ENCODE measurements at places on chromosomes 2 and 18.

DNA sequence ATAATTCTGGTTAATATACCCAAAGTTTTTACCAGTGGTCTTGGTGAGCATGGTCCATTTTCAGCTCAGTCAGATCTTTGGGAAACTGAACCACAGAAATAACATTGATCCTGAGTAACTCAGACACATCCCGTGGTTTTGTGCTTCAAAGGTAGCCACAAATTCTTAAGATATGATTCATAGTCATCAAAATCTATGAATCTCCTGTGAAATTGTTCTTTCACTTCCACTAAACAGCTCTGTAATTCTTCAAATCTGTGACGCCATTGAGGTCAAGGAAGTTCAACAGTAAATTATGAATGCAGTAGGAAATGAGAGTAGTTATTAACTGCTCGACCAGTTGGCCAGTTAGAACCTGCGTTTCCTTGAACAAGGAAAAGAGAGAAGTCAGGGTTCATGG, 147.3 kb downstream of the IRS1 start:
- peak; percentile 71 for DNase-seq

- no peak for DNase-seq
These were observed 185.3 kb upstream of the MYT1L start for GRCh38 chr2:2516386-2516785.

- no peak for DNase-seq
These were observed 66.6 kb downstream of the UGGT1 start for GRCh38 chr2:128157644-128158043.

DNA sequence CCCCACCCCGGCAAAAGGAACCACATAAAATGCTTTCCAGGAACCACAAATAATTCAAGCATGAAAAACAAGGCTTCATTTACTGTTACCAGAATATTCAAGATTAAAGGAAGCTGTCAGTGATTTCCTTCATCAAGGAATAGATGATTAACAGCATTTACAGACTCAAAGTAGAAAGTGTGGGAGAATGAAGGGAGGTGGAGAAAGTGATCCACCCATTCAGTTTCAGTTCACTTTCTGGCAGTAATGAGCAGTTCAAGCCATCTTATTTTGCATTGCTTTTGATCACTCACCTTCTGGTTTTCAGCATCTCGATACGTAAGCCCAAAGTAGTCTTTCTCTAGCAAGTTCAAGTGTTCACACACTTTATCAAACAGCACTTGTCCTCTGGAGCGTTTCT, 99.0 kb downstream of the EPB41L3 start:
- no peak for DNase-seq

- DNase-seq = no peak
These were observed 8.0 kb downstream of the TMBIM1 start for GRCh38 chr2:218284106-218284811.

GRCh38 chr18:7577706-7578105, 10.6 kb downstream of the PTPRM start:
- DNase-seq = peak; percentile 88

GRCh38 chr18:41969881-41970280, 14.8 kb downstream of the PIK3C3 start:
- DNase-seq = no peak

GRCh38 chr18:3806656-3807055, 356.7 kb downstream of the TGIF1 start:
- DNase-seq = no peak

- no peak for DNase-seq
These were observed 139.5 kb upstream of the ZNF516 start for GRCh38 chr18:76634564-76634963.

DNA sequence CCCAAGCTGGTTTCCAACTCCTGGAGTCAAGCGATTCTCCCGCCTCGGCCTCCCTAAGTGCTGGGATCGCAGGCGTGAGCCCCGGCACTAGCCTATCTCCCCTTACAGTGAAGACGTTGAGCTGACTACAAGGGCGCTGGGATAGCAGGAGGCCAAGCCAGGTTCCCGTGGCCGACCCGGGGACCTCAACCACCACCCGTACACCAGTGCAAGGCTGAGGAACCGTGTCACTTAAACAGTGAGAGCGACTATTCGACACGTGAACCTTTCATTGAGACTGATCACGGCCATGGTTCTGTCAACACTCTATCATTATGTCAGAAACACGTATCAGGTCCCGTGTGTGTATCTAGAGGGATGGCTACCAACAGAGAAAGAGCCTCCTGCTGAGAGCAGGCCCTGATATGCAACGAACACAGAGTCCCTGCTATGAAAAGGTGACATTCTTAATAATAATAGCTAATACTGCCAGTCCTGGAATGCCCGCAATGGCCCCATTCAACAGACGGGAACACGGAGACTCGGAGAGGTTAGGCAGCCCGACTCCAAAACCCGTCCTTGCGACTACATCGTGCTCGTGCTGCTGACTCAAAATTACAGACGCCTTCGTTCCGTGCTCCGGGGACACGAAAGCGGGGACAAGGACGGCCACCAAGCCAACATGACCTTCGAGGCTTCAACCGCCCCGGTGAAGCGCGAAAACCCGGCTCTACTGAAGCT, 833 bp downstream of the AFG3L2 start:
- no peak for DNase-seq

DNA sequence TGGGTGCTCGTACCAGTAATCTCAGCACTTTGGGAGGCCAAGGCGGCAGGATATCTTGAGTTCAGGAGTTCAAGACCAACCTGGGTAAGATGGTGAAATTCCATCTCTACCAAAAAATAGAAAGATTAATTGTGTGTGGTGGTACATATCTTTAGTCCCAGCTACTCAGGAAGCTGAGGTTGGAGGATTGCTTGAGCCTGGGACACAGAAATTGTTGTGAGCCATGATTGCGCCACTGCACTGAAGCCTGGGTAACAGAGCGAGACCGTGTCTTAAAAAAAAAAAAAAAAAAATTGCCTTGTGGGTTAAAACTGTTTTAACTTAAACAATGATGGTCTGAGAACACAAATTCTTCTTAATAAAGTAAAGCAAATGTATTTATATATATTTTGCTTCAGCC, 49.6 kb downstream of the ATP9B start:
- no peak for DNase-seq

DNA sequence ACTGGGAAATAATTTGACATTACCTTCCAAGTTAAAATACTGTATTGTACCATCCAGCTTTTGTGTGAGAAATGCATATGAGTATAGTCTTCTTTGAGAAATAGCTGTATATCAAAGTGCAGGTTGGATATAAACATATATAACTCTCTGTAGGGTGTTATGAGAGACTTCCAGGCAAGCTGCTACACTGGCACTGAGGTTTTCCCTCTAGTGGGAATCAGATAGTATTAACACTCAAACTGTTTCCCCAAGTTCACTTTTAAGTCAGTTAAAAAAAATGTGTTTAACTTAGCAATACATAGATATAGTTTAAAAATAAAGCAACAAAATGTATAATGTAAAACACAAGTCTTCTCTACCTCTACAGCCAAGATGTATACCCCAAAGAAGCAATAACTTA, 368.4 kb upstream of the SLC8A1 start:
- no peak for DNase-seq

DNA sequence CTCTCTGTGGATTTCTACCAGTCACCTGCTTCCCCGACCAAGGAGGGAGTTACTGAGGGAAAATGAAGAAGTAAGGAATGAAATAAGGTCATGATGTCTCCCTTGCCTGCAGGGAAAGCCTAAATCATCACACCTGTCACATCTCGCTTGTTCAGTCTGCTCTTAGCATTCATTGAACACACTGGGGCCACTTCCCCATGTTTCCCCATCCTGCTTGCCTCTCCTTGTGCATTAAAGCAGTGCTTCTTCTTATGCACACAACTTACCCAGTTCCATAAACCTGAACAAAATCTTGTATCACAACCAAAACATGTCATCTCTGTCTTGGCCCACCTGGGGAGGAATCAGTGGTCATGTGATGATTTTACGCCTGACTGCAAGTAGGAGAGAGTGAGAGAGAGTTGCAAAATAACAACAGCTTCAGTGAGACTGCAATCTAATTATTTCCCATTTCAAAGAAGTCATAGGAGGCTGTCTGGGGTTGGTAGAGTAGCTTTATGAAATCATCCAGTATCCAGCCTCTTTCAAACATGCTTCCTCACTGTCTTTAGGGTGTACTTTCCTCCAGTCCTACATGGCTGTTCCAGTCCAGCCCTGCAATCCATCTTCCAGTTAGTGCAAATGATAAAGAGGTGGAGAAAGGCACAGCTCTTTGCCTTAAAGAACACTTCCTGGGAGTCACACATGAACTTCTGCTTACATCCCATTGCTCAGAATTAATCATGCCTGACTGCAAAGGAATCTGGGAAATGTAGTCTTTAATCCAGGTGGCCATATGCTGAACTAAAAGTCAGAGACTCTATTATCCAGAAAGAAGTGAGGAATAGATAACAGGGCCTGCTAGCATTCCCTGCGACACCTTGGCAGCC, 220.1 kb downstream of the HAUS1 start:
- no peak for DNase-seq

DNA sequence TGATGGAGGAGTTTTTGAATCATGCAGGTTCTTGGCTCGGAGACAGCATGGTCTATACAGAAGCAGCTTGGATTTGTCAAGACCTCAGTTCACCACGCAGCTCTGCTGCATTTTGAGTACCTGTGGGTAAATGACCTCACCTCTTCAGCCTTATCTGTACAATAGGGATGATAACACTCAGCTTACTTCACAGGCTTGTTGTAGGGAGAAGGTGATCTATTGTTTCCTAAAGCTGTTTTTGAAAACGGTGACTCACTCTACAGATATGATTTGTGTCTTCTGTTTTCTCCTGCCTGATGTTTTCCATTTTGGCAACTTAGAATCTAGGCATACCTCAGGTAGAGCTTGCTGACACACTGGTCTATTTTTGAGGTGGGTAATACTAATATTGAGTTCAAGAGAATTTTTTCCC, 80.3 kb downstream of the FMNL2 start:
- no peak for DNase-seq

DNA sequence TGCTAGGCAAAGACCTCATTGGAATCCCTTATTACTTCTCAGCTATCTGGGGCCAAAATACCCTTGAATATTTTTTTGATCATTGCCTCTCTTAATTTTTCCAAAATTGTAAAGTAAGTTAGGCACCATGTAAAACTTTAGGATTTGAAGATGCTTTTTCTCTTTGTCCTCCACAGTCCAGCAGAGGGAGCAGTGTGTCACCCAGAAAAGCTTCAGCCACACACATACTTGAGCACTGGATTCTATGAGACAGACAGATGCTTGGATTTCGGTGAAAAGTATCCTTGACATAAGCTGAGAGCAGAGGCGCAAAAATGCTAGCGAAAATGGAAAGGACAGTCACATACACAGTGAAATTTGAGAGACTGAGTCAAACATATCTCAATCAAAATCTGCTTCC, 74.7 kb upstream of the KCNJ3 start:
- no peak for DNase-seq

DNA sequence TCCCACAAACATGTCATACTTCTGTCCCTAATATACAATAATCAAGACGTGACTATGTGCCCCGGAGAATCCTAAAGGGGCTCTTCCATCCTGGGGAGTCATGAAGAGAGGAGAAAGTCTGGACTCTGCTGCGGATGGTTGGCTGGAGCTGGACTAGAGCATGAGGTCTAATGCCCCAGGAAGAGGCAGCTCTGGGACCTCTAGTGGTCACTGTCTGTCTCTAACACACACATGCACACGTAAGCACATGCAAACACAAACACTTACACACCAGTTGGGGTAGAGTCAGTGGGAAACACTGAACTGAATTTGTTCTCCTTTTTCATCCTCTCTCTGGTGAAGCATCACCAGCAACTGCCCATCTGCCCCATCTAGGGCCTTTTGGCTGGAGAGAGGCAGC, 271.6 kb downstream of the TDRD15 start:
- DNase-seq = no peak

- DNase-seq = no peak
These were observed 178.3 kb upstream of the SERPINE2 start for GRCh38 chr2:224217233-224217961.

DNA sequence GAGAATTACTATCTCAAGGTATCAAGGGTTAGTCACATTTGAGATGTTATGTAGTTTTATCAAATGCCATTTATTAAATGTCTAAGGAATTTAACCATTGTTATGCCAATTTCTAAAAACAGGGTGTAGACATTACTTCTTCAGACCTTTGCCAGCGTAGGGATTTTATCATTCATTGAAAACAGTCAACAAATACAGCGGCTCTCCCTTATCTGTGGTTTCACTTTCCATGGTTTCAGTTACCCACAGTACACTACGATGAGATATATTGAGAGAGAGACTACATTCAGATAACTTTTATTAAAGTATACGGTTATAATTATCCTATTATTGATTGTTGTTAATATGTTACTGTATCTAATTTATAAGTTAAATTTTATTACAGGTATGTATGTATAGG, 234.7 kb downstream of the TMX3 start:
- no peak for DNase-seq

DNA sequence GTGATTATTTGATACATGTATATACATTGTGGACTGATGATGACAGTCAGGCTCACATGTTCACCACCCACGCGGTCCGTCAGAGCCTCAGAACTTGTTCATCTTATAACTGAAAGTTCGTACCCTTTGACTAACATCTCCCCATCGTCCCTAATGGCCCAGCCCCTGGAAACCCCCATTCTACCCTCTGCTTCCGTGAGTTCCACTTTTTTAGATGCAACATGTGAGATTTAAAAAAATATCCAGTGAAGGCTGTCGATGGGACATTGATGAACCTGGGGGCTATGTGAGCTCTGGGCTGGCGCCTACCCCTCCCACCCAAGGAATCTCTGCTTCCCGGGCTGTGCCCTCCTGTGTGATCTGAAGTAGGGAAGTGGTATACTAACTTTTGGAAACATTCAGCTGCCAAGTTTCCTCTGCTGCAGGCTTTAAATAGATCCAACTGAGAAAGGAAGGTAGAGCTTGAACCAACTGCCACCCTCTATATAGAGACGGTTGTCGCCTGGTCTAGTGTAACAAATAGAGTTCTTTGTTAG, 163.8 kb downstream of the FAM210A start:
- DNase-seq = no peak

DNA sequence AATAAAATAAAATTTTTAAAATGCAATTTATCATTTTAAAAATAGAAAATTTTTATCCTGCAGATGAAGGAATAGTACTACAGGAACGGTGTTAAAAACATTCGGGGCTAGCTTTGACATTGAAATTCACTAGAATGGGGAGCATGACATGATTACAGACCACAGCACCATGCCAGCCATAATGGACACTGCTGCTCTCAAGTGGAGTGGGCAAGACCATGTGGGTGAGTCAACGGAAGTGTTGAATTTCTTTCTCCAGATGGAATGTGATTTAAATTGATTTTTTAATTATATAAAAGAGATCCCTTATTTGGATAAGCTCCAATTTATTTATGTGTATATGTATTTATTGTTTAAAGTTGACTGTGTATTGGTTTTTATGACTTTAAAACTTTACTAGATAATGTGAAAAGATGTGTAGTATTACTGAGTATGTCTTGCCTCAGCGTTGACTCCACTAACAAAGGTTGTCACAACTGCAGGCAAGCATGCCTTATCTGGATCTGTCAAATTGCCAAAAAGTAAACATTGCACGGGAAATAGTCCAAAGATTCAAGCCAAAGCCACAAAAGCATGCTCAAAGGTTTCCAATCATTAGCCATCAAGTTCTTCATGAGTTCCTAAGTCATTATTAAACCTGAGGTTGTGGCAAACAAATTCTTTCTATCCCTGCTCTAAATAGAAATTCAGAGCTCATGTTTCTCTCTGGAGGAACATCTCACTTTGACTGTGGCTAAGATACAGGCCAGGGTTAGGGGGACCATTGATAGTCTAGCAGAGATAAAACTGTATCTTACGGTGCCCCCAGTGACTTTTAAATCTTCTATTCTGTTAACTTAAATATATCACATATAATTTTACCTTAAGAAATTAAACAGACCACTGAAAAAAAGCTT, 536.9 kb downstream of the TMX3 start:
- DNase-seq = peak; percentile 96
